Mammary microvascular endothelial cell (primary cell): ENCODE measurements at places on chromosomes 16 and 17. TPM values are rescaled to one million over a fixed set of nuclear protein-coding genes. Genes with fewer than 3 reads are reported as not detected.

Gene TEKT5
- not detected in 2 replicates for total RNA-seq

Gene GLTPD2
- not detected in 2 replicates for total RNA-seq

Gene KIF18B
- 16.4 and 18.6 TPM in 2 replicates for total RNA-seq

Gene CDH11
- total RNA-seq: 6.8 and 12.1 TPM in 2 replicates

Gene LITAFD
- not detected in 2 replicates for total RNA-seq
